ENCODE measurements at places on chromosomes 3 and 15.

- DNase-seq, result no peak
Measured at GRCh38 chr3:49255718-49256511, 21.1 kb downstream of the C3orf62 start.

GRCh38 chr3:11145888-11146287 is 8.4 kb upstream of the HRH1 start:
- DNase-seq, result no peak

DNA sequence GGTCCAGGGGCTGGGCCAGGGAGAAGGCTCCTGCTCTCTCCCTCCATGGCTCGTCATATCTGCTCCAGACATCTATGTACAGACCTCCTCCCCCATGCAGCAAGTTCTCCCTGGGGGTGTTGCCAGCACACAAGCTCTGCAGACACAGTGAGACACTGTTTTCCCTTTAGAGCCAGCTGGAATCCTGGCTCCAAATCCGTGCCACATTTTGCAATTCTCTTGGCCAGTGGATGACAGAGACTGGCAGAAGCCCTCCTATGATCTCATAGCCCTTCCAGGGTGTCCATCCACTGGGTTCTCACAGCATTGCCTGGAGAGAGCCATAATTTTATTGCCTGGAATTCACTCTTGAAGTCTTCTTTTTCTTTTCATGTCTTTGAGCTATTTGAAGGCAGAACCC is 203.9 kb downstream of the TLE3 start:
- DNase-seq, result peak; percentile 38

DNA sequence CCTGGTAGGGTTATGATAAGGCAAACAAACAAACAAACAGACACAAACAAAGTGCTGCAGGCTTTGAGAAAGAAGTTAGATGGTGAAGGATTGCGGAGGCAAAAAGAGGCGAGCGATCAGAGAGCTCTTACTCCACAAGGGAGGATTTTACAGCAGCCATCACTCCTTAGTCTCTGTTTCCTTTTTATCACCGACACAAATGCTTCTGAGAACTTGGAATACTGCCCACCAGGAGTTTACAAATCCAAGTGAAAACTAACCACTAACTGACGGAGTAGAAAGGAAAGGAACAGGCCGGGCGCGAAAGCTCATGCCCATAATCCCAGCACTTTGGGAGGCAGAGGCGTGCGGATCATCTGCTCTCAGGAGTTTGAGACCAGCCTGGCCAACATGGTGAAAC is 35.6 kb upstream of the GPR160 start:
- DNase-seq, result no peak

DNA sequence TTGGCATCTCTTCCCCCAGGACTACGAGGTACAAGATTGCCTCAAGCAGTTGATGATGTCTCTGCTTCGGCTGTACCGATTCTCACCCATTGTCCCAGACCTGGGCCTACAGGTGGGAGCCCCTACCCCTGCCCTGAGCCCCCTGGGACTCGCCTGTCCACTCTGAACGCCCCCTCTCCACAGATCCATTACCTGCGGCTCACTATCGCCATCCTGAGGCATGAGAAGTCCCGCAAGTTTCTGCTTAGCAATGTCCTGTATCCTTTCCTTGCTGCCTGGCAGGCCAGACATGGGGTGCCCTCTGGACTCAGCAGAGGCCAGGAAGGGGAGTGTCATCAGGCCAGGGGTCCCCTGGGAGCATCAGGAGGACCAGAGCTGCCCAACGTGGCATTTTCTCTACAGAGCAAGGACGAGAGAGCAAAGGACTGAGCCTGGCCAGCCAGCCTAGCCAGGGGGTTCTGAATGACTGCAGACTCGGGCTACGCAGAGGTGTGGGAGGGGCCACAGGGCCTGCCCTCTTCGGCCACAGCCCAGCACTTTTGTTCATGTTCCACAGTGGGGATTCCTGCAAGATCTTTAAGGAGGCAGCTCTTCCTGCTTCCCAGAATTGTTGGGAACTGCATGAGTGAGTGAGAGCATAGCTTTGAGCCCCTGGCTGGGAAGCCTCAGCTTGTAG is 11.2 kb downstream of the RNF123 start:
- DNase-seq, result no peak

- DNase-seq, result no peak
Measured at GRCh38 chr3:115999613-116000012, 376.3 kb downstream of the GAP43 start.

DNA sequence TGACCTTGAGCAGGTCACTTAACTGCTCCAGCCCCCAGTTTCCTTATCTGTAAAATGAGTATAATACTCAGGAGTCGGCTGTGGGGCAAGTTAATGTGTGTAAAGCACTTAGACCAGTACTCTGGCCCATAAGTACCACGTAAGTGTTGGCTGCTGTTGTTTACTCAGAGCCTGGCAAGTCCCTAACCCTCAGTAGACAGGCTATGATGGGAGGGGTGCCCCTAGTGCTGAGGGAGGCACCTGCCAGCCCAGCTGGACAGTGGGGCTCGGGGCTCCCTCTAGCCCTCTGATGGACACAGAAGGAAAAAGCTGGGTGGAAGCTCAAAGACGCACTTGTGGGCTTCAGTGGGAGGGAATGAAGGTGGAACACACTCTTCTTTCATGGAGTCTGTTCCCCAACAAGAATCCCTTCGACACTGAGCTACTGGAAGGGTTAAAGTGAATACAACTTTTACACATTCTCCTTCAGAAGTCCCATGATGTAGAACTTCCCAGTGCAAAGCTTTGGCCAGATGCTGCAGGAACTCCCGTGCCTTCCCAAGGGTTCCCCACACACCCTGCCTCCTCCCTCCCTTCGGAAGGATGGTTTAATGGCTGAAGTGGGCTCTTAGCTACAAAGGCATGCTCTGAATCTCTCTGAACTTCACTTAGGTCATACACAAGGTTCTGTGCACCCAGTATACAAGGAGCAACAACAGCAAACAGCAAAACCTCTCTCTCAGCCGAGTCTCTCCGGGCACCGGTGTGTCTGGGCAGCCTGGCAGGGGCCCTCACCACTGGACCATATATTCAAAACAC is 25.4 kb downstream of the TMEM44 start:
- no peak for DNase-seq

DNA sequence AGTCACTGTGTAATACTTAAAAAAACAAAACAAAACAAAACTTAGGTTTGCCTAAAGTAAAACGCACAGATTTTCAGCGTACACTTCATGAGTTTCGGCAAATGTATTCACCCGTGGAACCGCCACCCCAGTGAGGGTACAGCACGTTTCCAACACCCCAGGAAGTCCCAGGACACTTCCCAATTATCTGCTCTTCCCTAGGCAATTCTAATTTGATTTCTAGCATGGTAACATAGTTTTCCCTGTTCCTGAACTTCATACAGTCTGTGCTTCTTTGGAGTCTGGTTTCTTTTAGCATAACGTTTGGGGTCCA is 497 bp upstream of the CLASP2 start:
- no peak for DNase-seq

GRCh38 chr3:140447136-140447535 is 230.7 kb upstream of the TRIM42 start:
- DNase-seq, result no peak

- no peak for DNase-seq
Measured at GRCh38 chr3:108599677-108600409, 10.3 kb downstream of the DZIP3 start.

- DNase-seq, result no peak
Measured at GRCh38 chr15:76866008-76866407, 39.1 kb downstream of the SCAPER start.

DNA sequence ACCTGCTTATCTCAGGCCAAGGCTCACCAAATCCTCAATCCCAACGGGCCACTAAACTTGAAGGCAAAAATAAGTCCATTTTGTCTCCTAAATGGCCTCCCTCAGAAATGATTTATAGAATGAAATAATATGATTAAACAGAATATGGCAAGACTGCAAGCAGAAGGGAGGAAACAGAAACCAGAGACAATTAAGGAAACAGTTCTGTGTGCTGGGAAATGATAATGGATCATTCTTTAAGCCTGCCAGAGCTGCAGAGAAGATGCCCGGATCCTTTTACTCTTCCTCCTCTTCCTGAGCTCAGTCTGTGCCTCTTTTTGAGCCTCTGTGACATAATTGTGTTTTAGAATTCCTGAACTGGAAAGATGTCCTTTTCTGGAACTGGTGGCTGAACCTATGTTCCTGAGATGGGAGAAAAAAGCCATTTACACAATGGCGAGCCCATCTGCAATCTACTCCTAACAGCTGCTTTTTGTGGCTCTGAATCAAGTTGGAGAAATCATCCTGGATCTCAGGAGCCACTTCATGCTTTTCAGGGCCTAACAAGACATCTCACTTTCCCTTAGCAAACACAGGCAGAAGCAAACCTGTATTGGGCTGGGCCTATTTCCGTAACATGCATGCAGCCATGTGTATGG is 2.8 kb upstream of the ABHD2 start:
- DNase-seq, result no peak

- DNase-seq, result no peak
Measured at GRCh38 chr3:41502481-41502880, 303.2 kb downstream of the CTNNB1 start.

- no peak for DNase-seq
Measured at GRCh38 chr3:57140894-57141293, 24.3 kb downstream of the IL17RD start.

DNA sequence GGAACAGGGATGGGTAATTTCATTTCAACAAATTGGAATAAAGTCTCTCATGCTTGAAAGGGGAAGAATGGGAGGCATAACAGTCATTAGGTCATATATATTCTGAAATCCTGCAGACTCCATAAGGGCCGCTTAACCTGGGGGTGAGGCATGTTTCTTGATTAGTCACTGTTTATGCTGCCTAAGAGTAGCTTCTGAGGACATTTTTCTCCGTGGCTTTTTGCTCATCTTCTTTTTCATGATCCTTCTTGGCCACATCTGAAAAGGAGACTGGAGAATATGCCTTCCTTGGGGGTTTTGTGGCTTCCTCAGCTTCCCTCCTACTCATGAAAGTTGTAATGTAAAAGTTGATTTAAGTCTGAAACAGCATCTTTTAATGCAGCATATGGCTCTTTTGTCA is 20.0 kb upstream of the CFAP20DC start:
- no peak for DNase-seq

DNA sequence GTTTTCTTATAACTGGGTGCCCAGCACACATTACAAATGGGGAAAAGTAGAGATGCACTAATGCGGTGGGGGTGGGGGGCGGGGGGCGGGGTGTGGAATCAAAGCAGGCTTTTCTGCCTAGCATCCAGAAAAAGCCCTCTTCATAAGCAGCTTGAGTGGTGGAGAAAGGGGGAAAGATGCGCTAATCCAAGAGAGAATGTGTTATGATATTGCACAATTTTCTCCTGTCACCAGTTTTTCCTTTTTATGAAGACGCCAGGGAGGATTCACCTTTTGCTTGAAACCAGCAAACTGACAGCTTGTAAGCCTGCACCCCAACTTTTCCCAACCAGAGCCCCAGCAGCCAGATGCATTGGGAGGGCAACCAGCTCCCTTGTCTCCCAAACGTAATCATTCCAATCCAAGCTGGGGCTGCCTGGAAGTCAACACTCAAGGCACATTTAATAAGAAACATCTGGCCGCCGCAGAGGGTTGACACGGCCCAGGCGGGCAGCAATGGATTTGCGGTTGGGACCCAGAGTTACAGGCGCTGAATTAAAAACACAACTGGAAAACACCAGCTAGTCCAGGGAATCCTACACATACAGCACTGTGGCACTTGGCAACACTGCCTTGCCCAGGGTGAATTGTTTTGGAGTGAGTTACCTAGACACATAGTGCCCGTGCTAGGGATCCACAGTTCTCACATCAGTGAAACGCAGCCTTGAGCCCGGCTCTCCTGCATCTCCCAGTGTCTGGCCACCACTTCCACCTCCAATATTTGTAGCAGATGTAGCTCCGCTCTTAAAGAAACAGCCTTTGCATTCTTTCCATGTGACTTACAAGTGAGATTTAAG is 218.5 kb upstream of the PRICKLE2 start:
- DNase-seq, result no peak

DNA sequence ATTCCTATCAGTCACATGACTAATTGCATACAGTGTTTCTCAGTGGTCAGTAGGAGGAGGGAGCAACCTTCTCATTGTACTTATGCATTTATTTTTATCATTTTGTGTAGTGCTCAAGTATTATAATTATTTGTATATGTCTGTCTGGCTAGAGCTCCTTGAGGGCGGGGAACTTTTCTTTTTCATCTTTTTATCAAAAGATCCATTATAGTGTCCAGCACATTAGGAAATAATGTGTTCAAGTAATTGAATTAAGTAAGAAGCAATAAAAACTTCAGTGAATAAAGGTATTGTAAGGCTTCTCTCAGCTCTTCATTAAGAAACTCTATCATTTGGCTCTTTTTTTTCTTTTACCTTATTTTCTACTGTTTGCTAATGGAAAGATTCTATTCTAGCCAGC is 18.8 kb downstream of the FGF7 start:
- DNase-seq, result no peak

GRCh38 chr3:75192146-75192616 is 471.9 kb upstream of the FRG2C start:
- peak; percentile 0 for DNase-seq

- no peak for DNase-seq
Measured at GRCh38 chr3:58214484-58215316, 3.9 kb upstream of the DNASE1L3 start.

DNA sequence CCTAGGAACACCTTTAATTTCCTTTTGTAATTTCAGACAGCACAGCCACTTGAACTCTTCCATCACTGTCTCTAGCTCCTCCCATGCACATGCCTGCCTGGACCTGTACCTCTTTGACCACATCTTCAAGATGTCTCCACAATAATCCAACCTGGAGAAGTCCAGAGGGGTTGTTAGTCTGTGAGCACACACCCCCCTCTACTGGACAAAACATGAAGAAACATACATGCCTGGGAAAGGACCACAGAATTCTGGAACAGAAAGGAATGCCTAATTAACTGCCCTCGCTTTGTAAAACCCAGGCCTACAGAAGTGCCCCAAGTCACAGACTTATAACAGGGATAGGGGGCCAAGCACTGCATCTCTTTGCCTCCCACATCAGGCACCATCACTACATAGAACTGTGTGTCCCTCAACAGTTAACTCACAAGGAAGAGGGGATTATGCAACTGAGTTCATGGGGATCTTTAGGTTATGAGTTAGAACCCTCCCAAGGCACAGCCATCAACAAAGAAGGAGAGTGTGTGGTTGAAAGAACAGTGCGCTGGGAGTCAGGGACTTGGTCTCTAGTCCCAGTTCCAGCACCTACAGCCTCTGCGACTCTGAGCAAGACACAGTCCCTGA is 61.7 kb downstream of the FMN1 start:
- DNase-seq, result no peak

DNA sequence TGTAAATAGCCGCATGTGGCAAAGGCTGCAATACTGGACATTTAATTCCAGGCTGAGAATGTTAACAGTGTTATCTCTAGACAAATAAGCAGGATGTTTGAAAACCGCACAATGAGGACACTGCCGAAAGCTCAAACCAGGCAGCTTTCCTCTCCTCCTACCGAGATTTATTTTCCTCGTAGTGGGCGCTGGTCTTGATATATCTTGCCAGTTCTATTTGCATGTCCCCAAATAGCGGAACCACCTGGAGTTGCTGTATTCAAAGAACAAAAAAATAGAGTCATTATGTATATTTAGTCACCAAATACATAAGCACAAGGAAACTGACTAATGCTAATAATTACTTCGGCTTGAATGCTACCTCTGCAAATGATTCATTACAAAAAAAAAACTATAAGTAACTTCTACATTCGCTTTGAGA is 46.5 kb downstream of the CYFIP1 start:
- no peak for DNase-seq

Data from anterior cingulate cortex (tissue), 58 donors.